ENCODE measurements at places on chromosomes 1 and 21.

DNA sequence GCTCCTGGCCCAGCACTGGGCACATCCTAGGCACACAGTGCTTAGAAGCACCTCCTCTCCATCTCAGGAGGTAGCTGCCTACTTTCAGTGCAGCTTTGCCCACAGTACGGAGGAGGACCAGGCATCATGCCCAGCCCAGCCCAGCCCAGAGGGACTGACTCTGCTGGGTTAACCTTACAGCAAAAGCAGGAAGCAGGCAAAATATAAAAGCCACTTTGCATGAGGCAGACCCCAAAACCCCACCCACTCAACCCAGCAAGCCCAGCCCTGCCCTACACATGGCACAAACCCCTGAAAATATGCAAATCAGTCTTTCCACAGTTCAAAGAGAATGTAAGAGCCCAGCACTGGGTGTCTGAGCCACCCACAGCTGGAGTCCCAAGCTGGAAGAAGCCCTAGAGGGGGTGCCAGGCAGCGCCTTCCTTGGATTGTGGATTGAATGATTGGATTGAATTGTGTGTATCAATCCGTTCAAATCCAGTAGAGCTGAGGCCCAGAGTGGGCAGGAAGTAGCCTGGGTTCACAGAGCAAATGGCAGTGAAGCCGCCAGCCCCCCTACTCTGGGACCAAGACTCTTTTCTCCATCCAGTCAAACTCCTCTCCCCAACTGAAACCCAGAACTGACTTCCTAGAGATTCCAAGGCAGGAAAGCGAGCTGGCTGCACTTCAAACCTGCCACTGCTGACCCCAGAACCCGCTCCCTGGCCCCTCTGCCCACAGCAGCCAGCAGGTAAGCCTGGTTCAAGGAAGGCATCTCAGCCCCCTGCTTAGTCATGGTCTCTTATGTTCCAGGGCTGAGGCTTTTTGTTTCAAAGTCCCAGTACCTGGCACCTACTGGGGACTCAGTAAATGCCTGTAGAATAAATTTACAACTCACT is 117.7 kb downstream of the LACTBL1 start:
- no peak for DNase-seq

GRCh38 chr21:31914472-31914871 is 41.7 kb downstream of the HUNK start:
- DNase-seq = no peak

DNA sequence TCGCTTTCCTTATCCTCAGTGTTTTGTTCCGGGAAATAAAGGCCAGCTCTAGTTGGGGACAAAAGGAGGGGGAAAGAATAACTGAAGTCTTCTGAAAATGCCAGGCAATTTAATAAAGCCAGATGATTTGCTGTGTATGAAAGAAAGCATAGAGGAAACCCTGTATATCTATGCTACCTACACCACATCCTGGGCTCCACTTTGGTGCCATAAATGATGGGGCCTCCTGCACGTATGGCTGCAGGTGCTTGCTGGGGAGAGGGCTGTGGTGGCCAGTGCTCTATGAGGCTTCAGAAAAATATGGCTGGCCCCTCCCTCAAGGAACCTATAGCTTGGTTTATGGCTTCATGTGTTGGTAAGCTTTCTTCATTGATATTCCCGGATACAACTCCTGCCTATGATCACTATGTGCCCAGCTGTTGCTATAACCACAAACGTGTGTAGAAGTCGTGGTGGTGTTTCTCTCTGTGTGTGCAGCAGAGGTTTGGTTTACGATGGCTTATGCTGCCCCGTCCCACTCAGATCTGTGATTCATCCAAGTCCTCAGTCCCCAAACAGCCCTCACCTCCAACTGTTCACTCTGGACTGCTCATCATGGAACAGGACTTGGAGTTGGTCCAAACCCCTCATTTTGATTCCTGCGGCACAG is 59.5 kb downstream of the BACE2 start:
- DNase-seq = no peak

DNA sequence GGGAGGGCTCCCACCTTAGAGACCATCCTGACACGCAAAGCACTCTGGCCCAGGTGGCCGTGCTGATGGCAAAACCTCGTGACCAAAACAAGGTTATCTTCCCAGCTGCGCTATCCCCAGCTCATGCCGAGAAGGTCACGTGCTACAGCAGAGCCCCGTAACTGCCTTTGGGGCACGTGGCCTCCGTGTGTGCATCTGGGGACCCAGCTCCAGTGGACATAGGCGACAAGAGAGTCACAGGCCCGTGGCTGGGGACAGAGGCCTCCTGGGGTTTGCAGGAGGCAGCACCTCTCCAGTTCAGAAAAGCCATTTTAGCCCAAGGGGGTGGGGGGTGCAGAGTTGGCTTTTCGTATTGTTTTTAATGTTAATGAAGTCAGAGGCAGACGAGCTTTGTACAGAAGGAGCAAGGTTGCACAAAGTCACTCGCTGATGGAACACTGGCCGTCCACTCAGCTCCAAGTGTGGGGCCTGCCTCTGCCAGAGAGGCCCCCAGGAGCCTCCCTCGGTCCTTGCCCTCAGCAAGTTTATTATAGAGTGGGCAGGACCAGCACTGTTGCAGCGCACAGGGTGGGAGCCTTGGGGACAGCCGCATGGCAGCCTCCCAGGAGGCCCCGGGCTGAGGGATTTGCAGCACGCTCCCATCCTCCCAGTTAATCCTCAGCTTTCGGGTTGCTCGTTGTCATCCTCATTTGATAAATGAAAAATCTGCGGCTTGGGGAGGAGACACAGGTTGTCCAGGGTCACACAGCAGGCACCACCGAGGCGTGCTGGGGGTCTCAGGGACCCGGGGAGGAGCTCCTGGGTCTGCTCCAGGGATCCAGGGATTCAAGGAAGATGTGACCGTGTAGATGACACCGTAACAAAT is 8.0 kb upstream of the PDE9A start:
- DNase-seq = no peak

- DNase-seq = peak; percentile 51
These were observed 197.4 kb downstream of the FGGY start for GRCh38 chr1:59494145-59494833.

- DNase-seq = no peak
These were observed 29.2 kb upstream of the CNTN2 start for GRCh38 chr1:205013683-205014367.

- no peak for DNase-seq
These were observed at the start of gene LCK for GRCh38 chr1:32250893-32251716. Gene LCK, plus strand, starts transcription at chr1:32251265. Its CDS starts 23,065 bp downstream, at chr1:32274330.

- no peak for DNase-seq
These were observed 187.6 kb downstream of the MATN1 start for GRCh38 chr1:30535595-30536325.

- DNase-seq = no peak
These were observed 10.0 kb downstream of the RBM34 start for GRCh38 chr1:235151033-235151432.

- no peak for DNase-seq
These were observed 52.4 kb downstream of the HNRNPR start for GRCh38 chr1:23291706-23292105.

DNA sequence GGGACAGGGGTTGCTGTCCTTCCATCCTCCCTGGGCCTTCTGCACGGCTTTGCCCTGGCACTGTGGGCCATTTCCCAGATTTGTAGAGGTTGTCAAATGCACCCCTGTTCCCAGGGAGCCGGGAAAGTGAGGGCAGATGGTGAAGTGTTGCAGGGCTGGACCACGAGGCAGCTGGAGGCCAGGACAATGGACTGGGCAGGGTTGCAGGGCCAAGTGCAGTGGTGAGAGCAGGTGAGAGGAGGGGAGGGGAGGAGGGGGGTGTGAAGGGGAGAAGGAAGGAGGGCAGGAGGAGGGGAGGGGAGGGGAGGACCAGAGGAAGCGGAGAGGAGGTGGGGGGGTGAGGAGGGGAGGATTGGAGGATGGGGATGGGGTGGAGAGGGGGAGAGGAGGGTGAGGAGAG is 443.9 kb downstream of the CAMTA1 start:
- DNase-seq = peak; percentile 5

- DNase-seq = no peak
These were observed 12.4 kb downstream of the ANGEL2 start for GRCh38 chr1:213003256-213003655.

DNA sequence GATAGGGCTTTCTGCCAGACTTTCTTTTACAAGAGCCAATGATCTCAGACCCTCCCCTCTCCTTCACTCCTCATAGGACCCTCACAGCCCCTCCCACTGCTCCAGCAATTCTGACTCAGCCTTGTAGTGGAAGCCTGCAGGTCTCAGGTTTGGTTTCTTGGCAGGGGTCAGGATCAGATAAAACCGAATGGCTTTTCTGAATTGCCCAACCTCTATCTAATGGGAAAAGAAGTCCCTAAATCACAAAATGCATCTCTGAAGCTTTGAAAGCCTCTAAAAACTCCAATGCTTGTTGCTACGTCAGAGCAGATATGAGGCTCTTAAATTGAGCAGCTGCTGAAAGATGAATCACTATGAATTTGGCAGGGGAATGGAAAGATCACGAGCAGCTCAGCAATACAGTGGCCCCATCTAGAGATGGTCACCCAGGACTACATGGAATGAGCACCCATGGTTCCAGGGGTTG is 74.5 kb downstream of the NID1 start:
- no peak for DNase-seq

GRCh38 chr21:16186742-16187141 is 457.0 kb downstream of the USP25 start:
- no peak for DNase-seq

GRCh38 chr1:183487674-183488442 is 15.6 kb downstream of the SMG7 start:
- DNase-seq = no peak

GRCh38 chr1:29390491-29391361 is 154.4 kb downstream of the PTPRU start:
- no peak for DNase-seq

DNA sequence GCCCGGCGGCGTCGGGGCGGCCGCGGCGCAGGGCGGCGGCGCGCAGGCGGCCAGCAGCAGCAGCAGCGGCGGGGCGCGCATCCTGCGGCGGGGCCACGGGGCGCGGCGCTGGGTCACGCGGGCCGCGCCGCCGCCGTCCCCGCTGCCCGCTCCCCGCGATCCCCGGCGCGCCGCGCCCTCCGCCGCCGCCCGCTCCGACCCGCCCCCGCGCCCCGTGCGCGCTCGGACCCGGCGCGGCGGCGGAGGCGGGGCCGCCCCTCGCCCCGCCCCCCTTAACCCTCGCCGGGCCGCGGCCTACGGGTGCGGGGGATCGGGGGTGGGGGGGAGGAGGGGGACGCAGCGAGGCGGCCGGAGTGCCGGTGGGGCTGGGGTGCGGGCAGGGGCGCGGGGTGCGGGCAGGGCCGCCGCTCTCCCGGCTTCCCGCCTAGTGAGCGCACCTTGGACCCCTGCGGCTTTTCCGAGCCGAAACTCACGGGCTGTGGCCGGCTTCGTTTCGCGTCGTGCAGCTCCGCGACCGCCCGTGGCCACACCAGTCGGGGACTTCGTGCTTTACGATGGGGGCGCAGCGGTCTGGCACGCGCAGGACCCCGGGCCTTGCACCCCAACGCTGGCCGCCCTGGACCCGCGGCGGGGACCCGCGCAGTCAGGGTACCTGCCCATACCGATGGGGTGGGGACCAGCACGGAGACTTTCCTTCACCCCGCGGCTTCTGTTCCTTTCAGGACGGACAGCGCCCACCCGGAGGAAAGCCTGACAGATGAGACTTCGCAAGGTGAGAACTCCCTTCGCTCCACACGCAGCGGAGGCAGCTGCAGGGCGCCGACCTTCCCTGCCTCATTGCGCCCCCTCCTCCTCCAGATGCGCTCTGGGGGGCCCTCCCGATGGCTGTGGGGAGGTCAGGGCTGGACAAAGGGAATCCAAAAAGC is at the start of gene FNDC10:
FNDC10 (minus strand) TSS at position 201 of the 926 bp plus-strand sequence; CDS start at position 81, 120 bp downstream.
- no peak for DNase-seq

DNA sequence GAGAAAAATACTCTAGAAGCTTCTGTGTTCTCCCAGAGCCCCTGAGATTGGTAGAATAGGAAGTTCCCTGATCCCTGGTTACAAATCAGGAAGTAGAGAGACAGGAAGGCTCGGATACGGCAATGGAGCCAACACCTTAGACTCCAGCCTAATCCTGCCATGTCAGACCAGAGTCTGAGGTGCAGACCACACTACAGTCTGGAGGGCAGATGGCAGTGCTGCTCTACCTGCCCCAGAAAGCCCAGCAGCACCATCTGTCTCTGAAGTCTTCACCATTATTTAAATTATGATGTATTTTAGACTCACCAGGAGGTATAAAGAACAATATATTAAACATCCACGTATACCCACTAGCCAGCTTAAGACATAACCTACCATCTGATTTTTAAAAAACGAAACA is 93.0 kb downstream of the MTR start:
- no peak for DNase-seq

- no peak for DNase-seq
These were observed 714 bp upstream of the AKIRIN1 start for GRCh38 chr1:38990386-38990737.

GRCh38 chr21:24705201-24705600 is 902.1 kb downstream of the MRPL39 start:
- DNase-seq = no peak

- peak; percentile 11 for DNase-seq
These were observed 29.1 kb downstream of the PIGP start for GRCh38 chr21:37043818-37044217.

DNA sequence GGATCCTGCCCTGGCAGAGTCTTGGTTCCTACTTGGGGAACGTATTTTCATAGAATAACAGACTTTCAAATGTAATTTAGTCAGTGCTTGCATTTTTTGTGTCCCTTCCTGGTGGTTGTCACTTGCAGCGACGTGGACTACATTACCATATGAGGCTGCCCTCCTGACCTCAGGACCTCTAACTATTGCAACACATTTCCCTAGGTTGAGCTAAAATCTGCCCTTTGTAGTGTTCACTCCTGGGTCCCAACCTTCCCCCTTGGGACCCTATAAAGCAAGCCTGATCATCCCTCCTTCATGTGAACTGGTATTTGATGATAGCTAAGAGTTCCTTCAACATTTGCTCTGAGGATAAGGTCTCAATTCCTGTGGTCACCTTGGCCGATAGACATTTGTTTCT is 95.6 kb upstream of the CACNA1E start:
- DNase-seq = no peak

DNA sequence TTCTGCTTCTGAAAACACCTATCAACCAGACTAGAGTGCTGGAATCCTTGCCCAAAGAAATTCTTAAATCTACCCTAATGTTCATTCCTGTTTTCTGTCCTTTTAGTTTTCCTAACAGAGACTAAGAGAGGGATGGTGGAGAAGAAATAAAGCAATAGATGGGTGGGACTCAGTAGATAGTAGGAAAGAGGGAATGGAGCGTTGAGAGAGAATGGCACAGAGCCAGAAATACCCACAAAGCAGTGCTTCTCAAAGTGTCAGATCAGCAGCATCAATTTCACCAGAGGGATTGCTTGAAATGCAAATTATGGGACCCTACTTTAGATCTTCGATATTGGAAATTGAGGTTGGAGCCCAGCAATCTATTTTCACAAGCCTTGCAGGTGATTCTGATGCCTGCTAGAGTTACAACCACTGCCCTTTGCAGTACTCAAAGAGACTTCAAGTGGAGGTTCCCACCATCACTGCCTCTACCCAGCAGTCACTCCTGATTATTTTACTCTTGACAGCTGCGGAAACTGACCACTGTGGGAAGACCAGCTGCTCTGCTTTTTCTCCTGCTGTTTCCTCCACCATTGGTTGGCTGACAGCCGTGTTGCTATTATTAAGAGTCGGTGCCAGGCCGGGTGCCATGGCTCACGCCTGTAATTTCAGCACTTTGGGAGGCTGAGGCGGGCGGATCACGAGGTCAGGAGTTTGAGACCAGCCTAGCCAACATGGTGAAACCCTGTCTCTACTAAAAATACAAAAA is 11.4 kb upstream of the PRPF3 start:
- DNase-seq = no peak

GRCh38 chr1:17886386-17886785 is 131.3 kb downstream of the ACTL8 start:
- no peak for DNase-seq

- no peak for DNase-seq
These were observed 93.4 kb downstream of the DIRAS3 start for GRCh38 chr1:67957066-67957465.
